ENCODE measurements at places on chromosomes 2 and 18.

GRCh38 chr2:45390861-45391260, 220.2 kb downstream of the SRBD1 start:
- no peak for DNase-seq

GRCh38 chr2:10256031-10256514, 46.6 kb upstream of the HPCAL1 start:
- no peak for DNase-seq

DNA sequence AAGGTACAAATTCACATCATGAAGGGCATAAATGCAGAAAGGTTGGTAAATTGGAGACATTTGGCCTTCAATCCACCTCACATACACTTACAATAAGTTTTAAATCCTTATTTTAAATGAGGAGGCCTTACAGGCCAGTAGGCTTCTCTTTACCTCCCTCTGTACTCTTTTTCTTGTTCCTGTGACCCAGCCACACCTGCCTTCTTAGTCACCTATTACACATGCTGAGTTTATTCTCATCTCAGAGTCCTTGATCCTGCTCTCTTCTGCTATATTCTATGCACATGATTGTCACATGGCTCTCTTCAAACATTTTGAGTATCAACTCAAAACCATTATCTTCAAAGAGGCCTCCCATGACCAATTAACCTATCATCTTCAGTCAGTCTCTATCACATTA, 491.5 kb downstream of the SATB2 start:
- DNase-seq, result no peak

DNA sequence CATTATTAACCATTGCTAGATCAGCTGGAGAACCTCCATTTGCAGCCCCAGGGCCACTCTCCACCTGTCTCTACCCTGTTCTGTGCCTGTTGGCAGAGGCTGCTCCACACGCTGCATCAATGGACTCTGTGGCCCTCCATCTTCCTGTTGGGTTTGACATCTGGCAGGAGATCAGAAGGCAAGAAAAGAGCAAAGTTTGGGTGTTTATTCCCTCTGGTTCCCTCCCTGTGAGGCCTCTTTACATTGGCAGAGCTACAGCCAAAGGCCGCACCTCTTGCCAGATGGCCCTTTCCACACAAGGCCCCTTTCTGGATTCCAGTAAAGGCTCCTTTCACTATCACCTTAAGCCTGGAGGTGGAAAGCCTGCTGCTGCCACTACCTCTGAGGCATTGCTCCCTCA, 110.9 kb upstream of the RND3 start:
- no peak for DNase-seq

- no peak for DNase-seq
Measured at GRCh38 chr18:58309610-58310239, 265.7 kb downstream of the NEDD4L start.

GRCh38 chr2:201685156-201685555, 13.3 kb downstream of the MPP4 start:
- DNase-seq, result no peak

DNA sequence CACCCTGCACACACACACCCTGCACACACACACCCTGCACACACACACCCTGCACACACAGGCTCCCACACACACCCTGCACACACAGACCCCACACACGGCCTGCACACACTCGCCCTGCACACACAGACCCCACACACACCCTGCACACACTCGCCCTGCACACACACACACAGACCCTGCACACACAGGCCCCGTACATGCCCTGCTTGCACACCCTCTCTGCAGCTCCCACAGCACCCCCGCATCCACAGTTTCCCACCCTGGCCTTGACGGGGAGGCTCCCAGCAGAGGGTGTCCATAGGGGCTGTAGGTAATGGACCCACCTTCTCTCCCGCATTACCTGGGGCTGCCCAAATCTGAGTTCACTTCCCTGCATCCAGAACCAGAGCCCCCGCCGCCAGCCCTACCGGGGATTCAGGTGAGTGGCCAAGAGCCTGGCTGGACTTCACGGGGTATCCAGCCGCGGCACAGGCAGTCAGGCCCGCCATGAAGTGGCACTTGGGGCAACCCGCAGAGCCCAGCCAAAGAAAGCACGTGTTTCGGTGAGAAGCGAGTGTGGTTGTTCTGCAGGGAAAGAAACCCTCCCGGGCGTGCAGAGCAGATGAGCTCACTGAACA, 88.6 kb upstream of the GPC1 start:
- DNase-seq, result no peak

DNA sequence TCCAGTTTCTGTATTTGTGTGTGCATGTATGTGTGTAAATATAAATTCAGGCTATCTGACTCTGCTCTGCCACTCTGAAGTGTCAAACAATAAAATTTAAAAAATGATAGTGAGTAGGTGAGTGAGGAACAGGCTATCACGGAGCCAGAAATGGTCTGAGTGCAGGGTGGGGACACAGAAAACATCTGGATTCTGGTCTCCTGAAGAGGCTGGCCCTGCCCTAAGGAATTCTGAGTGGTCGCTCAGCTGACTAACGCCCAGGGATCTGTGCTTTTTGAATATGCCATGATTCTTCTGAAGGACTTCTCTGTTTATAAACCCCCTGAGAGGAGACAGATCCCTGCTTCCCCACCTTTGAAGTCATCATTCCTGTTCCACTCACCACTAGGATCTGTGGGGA, 353.9 kb upstream of the GYPC start:
- DNase-seq, result no peak

All from hippocampal formation (tissue), 2 donors.